Stimulated activated CD8-positive, alpha-beta memory T cell treated with anti-CD3 and anti-CD28 coated beads, Interleukin-4, amount 100 ng/mL, for 1 hour (primary cell): ENCODE measurements at places on chromosomes 13 and 19.

- DNase-seq = no peak
Observed at GRCh38 chr19:577439-578392, 5.3 kb downstream of the BSG start.

DNA sequence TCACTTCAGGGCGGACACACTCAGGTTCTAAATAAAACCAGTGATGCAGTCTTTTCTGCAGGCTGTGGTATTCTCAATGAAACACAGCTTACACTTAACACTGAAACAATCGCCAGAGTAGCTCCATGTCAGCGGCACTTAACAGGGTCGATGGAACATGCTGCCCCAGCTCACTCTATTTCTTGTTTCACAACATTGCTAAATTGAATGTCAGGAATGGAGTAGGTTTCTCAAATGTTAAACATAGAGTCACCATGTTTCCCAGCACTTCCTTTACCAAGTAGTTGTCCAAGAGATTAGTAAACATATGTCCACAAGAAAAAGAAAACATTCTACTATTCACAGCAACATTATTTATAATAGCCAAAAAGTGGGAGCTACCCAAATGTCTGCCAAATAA lies 306.9 kb downstream of the SLITRK6 start:
- no peak for DNase-seq

GRCh38 chr13:82294226-82294625 lies 1588.0 kb downstream of the SLITRK1 start:
- DNase-seq = no peak

- no peak for DNase-seq
Observed at GRCh38 chr13:25244123-25244522, 43.2 kb downstream of the MTMR6 start.

DNA sequence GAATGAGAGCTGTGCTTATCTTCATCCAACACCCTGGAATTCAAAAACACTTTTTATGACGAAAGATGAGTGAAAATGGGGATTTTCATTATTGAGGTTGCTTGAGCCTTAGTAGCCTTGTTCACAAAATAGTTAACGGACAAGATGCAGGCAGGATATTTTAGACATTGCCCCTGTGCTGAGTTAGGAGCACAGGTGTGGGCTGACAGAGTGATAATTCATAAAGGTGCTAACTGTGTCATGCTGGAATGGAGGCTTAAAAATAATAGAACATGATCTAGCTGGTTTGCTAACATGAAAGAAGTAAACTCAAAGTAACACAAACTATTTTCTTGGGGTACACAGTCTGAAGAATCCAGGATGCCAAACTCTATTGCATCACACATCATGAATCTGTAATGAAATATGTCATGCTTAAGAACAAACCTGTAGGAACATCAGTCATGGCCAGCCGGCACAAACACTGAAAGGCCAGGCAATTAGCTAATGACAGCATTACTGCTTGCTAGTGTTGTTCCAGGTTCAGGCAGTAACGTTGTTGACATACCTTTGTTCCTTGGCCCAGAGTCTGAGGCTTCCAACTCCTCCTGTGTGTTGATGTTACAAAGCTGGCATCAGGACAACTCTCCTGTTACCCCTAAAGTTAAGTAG lies 55.3 kb downstream of the FRY start:
- no peak for DNase-seq

GRCh38 chr13:101309014-101309619 lies 107.2 kb downstream of the NALCN start:
- no peak for DNase-seq

GRCh38 chr13:48973845-48974431 lies 1.8 kb upstream of the FNDC3A start:
- no peak for DNase-seq

DNA sequence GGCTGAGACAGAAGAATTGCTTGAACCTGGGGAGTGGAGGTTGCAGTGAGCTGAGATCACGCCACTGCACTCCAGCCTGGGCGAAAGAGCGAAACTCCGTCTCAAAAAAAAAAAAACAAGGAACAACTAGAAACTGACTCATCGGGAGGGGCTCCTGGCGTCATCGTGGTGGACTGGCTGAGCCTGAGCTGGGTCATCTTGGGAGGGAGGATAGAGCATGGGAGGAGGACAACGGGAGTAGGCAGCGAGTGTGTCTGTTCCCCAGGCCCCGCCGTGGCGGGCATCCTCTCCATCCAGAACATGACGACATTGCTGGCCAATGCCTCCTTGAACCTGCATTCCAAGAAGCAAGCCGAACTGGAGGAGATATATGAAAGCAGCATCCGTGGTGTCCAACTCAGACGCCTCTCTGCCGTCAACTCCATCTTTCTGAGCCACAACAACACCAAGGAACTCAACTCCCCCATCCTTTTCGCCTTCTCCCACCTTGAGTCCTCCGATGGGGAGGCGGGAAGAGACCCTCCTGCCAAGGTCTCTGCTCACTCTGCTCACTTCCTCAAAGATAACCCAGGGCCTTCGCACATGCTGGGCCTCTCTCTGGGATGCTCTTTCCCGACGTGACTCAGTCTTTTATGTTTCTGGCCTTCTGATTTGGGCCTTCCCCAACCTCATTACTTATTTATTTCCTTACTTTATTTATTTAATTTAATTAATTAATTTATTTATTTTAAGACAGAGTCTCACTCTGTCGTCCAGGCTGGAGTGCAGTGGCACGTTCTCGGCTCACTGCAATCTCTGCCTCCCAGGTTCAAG lies 16.6 kb downstream of the DDX39A start:
- DNase-seq = no peak

DNA sequence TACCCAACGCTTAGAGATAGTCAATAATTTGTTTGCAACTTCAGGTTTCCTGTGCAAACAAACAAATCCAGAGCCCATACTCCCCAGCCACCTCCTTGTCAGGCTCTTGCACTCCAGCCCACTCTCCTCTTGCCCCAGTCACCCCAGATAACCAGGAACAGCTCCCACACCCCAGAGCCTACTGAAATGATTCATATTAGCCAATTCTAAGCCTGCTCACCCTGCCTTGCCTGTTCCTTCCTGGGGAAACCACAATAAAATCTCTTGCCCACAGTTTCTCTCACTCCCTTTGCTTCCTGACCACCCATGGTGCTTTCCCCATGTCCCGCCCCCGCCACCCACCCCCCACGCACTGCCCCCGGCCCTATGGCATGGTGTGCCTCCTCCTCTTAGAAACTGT lies 3.8 kb upstream of the ACTL9 start:
- no peak for DNase-seq

DNA sequence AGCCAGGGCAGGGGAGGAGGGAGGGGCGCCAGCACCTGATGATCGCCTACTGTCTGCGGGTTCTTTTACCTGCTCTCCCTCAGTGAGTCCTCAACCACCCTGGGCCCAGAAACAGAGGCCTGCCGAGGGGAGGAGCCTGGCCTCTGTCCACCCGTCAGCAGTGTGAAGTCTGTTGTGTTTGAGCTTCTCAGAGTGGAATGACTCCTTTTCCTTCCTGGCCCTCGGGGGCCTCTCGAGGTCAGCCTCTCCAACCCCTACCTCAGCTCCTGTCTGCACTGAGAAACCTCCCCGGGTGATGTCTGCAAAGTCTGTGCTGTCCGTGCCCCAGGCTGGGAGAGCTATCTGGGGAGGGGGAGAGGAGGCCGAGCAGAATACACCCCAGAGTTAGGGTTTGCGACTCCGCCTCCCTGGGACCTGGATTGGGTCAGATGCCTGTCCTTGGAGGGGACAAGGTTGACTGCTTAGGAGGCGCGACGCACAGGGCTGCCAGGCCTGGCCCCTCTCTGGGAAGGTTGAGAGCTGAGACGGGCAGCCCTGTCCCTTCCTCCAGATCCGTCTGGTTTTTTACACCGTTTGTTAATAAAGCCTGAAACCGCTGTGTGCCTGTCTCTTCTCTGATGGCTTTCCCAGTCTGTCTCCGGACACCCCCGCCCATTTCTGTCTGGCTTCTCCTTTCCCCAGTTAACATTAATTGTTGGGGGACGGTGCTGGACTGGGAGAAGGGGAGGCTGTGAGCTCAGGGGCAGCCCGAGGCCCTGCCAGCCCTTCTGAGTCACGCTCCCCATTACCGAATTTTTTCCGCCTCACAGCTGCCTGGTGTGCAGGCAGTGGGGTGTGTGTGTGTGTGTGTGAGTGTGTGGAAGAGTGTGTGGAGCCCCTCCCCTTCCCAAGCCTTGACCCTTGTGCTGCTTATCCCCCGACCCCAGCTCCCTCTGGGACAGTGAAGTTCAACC lies 989 bp upstream of the SSC5D start:
- no peak for DNase-seq

DNA sequence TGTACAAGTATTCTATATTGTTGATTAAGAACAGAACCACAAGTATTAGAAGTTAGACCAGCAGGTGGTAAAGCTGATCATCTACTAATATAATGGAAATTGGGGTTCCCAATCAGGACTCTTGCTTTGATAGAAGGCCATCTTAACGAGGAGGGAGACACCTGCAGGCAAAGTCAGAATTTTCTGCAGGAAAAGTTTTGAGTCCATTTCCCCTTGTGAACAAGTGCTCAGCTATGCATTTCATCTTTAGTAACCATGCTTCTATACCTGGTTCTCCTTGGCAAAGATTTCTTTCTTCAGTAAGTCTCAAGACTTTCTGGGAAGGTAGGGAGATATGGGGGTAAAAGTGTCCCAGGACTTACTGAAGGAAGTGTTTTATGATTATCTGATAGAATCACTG lies 36.1 kb upstream of the USPL1 start:
- no peak for DNase-seq

DNA sequence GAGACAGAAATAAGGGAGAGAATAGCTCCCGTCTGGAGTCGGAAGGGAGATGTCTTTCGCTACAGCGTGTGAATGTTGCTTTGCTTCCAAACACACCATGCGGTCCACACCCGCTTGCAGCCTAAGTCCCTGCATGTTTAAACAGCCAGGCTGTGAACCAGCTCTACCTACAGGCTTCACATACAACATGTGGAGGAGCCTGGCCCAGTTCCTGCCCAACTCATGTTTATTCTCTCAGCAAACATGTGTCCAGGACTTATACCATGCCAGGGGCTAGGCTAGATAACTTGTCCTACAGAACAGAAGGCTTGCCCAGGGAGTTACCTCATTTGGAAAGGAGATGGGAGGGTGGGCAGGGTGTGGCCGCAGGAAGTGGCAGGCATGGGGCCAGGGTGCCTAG lies 181.5 kb downstream of the FOXO1 start:
- DNase-seq = no peak

DNA sequence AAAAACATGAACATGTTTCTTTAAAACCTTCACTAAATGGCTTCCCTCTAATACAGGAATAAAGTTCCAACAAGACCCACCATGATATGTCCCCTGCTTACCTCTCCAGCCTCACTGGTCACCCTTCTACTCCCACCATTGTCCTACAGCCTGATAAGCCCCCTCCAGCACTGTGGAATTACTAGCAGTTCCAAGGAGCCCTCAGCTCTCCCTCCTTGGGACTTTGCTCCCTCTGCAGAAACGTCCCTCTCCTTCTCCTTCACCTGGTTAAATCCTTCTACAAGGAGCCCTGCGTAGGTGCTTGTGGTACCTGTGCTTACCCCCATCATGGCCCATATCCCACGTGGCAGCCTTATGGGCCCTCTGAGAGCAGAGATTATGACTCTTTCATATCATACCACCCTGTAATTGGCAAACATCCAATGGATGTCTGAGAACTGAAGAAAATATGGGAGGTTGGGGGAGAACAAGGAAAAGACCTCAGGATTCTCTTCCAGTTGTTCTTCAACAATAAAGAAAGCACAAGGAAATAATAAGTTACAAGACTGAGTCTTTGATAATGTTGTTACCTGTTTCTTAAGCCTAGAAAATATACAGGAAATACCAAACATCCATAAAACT lies 26.1 kb upstream of the DOCK9 start:
- no peak for DNase-seq

DNA sequence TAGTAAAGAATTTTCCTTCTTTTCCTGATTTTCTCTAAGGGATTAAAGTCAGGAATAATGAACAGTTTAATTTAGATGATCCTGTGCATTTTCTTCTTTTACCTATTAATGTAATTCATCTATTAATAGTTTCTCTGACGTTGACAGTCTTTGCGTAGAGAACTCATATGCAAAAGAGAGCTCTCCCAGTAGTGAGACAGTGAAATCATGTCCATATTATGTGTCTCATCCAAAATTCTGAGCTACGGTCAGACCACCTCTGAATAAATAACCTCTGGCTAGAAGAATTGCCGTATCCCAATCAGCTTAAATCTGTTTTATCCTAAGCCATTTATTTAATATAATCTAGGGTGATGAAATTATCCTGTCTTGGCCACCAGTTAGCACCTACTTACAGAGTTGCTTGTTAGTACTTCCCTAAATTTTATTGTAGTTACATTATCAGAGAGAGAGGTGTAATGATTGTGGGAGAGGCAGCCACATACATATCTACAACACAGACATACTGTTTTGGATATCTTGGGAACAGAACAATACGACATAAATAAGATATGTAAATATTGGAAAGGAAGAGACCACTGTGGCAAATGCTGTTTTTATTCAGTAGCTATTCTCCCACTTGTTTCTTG lies 30.7 kb downstream of the PDS5B start:
- DNase-seq = no peak

GRCh38 chr19:13206587-13206986 lies 56.4 kb downstream of the IER2 start:
- no peak for DNase-seq
